ENCODE measurements at places on chromosomes 2 and 18. TPM values are rescaled to one million over a fixed set of nuclear protein-coding genes. Genes with fewer than 3 reads are reported as not detected.

The PSMA8 gene
- not detected for total RNA-seq

The CD302 gene
- 2.5 TPM for total RNA-seq

The UGT1A4 gene
- total RNA-seq: not detected

The LRP2 gene
- total RNA-seq: 0.01 TPM

The CRIM1 gene
- 133 TPM for total RNA-seq

The RPRM gene
- 0.09 TPM for total RNA-seq

The RNF152 gene
- not detected for total RNA-seq

The DLX2 gene
- total RNA-seq: 0.61 TPM

The HOXD4 gene
- total RNA-seq: 0.56 TPM

The UGT1A9 gene
- total RNA-seq: 5.4 TPM

The GALNT5 gene
- 2.4 TPM for total RNA-seq

The SKA1 gene
- 12.4 TPM for total RNA-seq

The DLX1 gene
- 3.2 TPM for total RNA-seq

The CFC1 gene
- not detected for total RNA-seq

The TMEM150A gene
- total RNA-seq: 15.3 TPM

The FBXO48 gene
- total RNA-seq: 0.45 TPM

The ATP8B1 gene
- total RNA-seq: 9.0 TPM

The CYS1 gene
- total RNA-seq: 1.2 TPM

The MYO3B gene
- total RNA-seq: not detected

The PTPRN gene
- 1.1 TPM for total RNA-seq

The CROCC2 gene
- total RNA-seq: not detected

The SNORC gene
- 7.9 TPM for total RNA-seq

The B3GNT7 gene
- total RNA-seq: 2.8 TPM

The TUBA3E gene
- total RNA-seq: 0.78 TPM

The NDC80 gene
- total RNA-seq: 17.2 TPM

The TBR1 gene
- total RNA-seq: not detected

The SFT2D3 gene
- 5.8 TPM for total RNA-seq

The ZSWIM2 gene
- not detected for total RNA-seq

The HSBP1L1 gene
- total RNA-seq: 15.3 TPM

The GNAL gene
- 5.4 TPM for total RNA-seq

The GATA6 gene
- 1.6 TPM for total RNA-seq

The KYNU gene
- total RNA-seq: 252 TPM

The SMYD5 gene
- total RNA-seq: 59.0 TPM

The UGT1A1 gene
- 1.1 TPM for total RNA-seq

The PER2 gene
- total RNA-seq: 6.2 TPM

The PCARE gene
- total RNA-seq: not detected

The POTEJ gene
- total RNA-seq: not detected

The ANKRD62 gene
- total RNA-seq: not detected

The CRYGC gene
- not detected for total RNA-seq

The HNMT gene
- 1.4 TPM for total RNA-seq

The FEV gene
- total RNA-seq: not detected

The SPDYA gene
- total RNA-seq: 0.14 TPM

The CXCR1 gene
- not detected for total RNA-seq

The ACTG2 gene
- not detected for total RNA-seq

The MC5R gene
- not detected for total RNA-seq

The LYPD1 gene
- 12.0 TPM for total RNA-seq

The TYW5 gene
- 5.6 TPM for total RNA-seq

The SERPINB8 gene
- 9.2 TPM for total RNA-seq

The SH3BP4 gene
- total RNA-seq: 36.3 TPM

The SCYGR4 gene
- not detected for total RNA-seq

The ASB18 gene
- total RNA-seq: not detected

The GRP gene
- total RNA-seq: not detected

The CIB4 gene
- total RNA-seq: 0.44 TPM
